ENCODE measurements at places on chromosomes 12 and 14.

DNA sequence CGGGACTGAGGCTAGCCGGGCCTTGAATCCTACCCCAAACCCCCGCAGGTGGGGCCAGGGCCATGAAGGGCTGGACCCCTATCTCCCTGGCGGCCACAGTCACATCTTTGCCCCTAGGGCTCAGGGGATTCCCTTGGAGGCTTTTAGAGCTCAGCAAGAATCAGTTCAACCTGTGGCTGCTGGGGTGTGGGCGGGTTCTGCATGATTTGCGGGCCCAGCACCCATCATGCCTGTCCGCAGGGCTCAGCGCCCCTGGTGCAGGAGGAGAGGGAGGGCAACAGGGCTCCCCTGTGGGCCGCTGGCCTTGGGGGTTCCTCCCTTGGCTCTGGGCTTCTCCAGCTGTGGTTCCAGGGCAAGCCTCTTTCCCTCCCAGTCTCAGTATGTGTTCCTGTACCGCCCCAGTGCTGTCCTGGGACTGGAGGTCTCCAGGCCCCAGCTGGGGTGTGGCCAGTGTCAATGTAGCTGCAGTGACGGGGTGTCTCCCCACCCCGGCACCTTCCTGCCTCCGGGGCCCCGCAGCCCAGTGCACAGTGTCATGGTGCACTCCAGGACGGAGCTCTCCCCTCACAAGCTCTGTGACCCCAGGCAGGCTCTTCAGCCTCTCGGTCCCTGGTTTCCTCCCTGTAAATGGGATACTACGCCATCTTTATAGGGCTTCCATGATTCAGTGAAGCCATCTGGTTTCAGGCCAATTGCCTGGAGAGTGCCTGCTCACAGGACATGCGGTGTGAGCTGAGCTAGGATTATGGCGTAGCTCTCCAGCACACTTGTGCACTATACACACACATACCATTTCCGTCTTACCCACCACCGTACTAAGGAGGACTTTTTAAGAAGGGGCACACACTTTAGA is 9.9 kb upstream of the LBHD2 start:
- no peak for DNase-seq

- no peak for DNase-seq
These were observed 11.5 kb downstream of the SLC38A2 start for GRCh38 chr12:46360908-46361666.

DNA sequence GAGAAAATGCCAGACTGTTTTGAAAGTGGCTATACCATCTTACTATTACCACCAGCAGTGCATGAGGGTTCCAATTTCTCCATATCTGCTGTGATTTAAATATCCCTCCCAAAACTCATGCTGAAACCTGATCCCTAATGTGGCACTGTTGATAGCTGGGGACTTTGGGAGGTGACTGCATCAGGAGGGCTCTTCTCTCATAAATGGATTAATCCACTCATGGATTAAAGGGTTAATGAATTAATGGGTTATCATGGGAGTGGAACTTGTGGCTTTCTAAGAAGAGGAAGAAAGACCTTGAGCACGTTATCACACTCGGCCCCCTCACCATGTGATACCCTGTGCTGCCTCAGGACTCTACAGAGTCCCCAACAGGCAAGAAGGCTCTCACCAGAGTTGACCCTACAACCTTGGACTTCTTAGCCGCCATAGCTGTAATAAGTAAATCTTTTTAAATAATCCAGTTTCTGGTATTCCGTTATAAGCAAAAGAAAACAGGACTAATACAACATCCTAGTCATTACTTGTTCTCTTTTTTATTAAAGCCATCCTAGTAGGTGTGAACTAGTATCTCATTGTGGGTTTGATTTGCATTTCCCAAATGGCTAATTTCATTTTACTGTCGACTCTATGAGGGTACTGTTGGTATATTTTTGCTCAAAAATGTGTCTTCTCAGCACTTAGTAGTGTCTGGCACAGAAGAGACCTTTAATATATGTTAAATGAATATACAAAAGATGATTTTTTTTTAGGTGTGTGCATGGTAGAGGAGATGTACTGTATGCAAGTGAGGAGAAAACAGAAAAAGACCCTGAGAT is 14.3 kb downstream of the PPP1R12A start:
- DNase-seq, result no peak

GRCh38 chr14:91238661-91239060 is 5.8 kb downstream of the GPR68 start:
- no peak for DNase-seq

- DNase-seq, result no peak
These were observed 280.2 kb downstream of the PDZRN4 start for GRCh38 chr12:41468341-41468740.

DNA sequence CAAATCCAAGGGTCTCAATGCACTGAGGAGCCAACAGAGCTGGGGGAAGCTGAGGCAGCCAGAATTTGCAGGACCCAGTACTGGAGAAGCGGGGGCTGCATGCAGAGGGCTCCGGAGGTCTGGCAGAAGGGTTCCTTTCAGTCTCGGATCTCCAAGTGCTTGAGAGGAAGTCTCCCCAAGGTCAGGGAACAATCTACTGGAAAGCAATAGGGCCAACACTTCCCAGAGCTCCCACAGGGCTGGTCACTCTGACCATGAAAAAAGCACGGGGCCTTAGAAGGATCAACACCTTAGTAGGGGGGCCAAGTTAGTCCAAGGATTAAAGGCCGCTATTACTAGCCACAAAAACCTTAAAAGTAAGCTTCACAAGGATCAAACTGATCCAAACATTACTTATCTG is 31.7 kb downstream of the SPPL3 start:
- no peak for DNase-seq

- no peak for DNase-seq
These were observed 7.1 kb downstream of the SLC6A12 start for GRCh38 chr12:206746-207440.

DNA sequence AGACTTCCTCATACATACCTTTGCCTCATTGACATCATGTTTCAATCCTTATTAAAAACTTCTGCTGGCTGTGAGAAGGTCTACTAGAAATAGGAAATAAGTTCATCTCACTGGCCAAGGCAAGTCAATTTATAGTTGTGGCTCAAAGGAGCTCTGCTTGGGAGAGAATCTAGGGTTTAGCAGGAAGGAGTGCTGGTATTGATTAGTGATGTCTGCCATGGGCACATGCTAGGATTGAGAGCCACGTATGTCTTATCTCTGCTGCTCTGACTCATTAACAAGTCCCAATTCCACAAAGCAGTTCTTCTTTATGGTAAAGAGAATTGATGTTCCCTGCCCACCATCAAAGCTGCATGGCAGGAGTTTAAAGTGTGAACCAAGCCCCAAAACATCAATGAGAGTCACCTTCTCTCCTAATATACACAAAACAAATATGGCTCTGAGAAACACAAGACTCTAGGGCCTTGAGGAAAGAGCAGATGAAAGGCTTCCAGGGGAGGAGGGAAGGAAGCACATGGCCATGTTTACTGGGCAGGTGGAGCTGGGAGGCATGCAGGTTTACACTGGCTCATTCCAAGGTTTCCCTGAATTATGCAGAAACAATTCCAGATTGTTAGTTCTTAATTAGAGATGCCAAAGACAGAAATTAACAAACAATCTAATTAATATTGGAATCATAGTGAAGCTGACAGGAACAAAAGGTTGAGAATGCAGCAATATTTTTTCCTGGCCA is 931.9 kb upstream of the TMEM132C start:
- DNase-seq, result no peak

DNA sequence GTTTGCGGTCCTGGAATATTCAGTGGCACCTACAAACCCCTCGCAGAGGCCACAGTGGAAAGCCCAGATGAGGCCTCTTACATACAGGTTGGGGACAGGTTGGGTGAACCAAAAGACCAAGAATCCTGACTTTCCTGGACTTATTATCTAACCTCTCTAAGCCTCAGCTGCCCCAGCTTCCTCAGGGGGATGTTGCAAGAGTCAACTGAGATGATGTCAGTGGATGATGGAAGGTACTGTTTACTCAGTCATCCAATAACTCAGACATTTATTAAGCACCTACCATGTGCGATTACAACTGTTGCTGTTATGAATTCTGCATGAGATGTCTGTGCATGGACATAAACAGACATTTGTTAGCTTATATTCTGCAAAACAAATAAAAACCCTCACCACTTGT is 72.8 kb downstream of the RFX4 start:
- no peak for DNase-seq

DNA sequence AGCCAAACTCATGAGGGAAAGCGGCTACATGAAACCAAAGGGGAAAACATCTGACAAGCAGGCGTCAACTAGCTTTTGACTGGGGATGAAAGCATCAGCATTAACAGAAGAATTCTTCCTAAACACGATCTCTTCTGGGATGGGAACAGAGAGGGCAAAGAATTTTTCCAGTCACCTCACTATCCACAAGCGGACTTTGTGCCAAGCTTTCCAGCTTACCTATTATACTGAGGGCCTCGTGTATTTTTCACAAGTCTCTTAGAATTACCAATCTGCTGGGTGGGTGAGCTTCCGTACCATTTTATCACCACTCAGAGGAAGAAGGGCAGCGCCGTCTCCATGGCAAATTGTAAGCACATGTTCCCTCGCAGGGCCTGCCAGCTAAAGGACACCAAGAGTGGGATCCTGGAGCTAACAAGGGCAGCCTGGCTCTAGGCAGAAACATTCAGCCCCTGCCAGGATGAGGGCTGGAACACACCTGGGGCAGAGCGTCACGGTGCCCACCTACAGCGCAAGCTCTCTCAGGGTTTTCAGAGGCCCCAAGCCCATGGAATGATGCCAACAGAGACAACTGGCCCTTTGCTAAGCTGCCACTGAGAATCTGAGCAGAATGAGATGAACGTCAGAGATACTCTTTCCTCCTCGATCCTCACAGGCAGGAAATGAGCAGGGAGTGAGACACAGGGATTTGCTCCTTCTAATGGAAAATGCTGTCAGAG is 74.6 kb downstream of the CHGA start:
- no peak for DNase-seq

DNA sequence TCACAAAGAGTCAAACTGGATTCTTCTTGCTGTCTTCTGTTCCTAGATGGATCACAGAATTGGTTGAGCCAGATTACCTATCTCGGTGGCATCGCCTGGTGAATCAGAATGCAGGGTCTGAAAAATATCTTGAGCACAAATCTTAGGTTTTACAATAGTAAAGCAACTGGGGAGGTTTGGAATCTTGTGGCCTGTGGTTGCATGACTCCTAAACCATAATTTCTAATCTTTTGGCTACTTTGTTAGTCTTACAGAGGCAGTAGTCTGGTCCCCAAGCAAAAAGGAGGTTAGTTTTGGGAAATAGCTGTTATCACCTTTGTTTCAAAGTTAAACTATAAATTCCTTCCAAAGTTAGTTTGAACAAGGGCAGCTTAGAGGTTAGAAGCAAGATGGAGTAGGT is 1488.5 kb upstream of the FLRT2 start:
- no peak for DNase-seq

DNA sequence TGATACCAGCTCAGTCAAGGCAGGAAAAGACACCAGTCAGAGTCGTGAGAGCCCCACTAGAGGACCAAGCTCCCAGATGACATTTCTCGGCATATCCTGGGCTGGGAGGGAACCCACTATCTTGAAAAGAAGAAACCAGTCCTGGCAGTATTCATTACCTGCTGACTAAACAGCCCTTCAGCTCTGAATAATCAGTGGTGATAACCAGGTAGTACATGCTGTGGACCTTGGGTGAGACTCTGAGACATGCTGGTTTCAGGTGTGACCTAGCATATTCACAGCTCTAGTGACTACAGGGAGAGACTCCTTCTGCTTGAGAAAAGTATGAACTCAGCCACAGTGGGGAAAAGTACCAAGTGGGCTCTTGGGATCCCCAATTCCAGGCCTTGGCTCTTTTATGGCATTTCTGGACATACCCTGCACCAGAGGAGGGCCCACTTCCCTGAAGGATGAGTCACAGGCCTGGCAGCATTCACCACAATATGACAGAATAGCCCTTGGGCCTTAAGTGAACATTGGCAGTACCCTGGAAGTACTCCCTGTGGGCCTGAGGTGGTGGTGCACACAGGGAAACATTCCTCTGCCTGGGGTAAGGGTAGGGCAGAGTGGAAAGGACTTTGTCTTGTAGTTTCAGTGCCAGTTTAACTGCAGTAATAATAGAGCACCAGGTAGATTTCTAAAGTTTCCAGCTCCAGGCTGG is 82.6 kb upstream of the SLC38A4 start:
- DNase-seq, result no peak

- DNase-seq, result no peak
These were observed 948.3 kb upstream of the NOVA1 start for GRCh38 chr14:27546111-27546510.

DNA sequence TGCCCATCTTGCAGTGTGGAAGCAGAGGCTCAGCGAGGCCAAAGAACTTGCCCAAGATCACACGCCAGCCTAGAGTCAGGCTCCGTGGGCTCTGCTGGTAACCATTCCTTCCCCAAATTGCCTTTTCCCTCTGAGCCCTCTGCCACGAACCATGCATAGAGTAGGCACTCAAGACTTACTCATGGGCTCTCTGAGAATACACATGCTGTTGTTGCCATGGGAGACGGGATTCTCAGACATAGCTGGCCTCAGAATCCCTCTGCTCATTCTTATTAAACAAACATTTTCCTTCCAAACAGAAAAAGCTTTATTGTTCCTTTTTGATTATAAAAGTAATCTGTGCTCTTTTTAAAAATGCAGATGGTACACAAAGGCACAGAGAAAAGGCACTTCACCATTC is 52.5 kb upstream of the WSCD2 start:
- DNase-seq, result no peak

- DNase-seq, result no peak
These were observed 99.4 kb downstream of the CRADD start for GRCh38 chr12:93776581-93777018.

GRCh38 chr14:75361751-75362433 is 65.9 kb upstream of the JDP2 start:
- no peak for DNase-seq

DNA sequence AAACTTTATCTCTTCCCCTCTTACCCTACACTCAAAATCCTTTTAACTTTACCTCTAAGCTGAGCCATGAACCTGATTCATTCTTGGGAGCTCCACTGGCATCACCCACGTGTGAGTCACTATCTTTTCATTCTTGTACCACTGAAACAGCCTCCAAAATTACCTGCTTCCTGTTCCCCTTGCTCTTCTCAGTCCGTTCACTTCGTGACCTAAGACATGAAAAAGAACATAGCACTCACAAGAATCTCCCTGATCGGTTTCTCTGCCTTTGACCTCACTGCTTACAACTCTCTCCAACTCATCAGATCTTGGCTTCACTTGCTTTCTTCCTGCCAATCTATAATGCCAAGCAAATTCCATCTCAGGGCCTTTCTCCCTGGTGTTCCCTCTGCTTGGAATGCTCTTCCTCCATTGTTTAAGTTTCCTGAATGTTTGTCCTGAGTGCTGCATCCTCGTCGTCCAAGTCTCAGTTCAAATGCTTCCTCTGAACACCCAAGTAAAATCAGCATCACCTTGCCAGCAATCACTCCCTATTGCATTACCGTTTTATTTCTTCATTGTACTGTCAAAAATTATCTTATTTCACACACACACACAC is 9.2 kb downstream of the GLIPR1 start:
- peak; percentile 53 for DNase-seq

GRCh38 chr12:65725376-65725775 is 98.9 kb upstream of the HMGA2 start:
- no peak for DNase-seq

DNA sequence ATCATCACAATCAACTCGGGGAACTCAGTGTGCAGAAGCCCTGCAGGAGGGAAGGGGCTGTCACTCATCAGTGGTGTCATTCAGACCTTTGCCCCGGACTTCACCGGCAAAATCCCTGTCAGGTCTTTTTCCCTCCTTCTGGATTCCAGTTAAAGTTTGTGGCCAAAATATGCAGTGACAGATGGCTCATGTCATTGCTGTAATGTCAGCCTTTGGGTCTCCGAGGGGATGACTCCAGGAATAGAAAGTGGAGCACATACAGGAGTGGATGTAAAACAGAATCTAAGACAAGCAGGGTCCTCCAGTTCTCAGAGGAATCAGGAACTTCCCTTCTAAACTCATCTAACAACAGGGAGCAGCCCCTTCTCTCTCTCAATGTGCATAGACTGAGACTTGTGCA is 130.3 kb upstream of the RASSF8 start:
- DNase-seq, result no peak

Data from stimulated activated CD4-positive, alpha-beta T cell treated with anti-CD3 and anti-CD28 coated beads, Interleukin-4, amount 100 ng/mL, for 24 hours (primary cell).